ENCODE measurements at places on chromosomes 1 and 21.

DNA sequence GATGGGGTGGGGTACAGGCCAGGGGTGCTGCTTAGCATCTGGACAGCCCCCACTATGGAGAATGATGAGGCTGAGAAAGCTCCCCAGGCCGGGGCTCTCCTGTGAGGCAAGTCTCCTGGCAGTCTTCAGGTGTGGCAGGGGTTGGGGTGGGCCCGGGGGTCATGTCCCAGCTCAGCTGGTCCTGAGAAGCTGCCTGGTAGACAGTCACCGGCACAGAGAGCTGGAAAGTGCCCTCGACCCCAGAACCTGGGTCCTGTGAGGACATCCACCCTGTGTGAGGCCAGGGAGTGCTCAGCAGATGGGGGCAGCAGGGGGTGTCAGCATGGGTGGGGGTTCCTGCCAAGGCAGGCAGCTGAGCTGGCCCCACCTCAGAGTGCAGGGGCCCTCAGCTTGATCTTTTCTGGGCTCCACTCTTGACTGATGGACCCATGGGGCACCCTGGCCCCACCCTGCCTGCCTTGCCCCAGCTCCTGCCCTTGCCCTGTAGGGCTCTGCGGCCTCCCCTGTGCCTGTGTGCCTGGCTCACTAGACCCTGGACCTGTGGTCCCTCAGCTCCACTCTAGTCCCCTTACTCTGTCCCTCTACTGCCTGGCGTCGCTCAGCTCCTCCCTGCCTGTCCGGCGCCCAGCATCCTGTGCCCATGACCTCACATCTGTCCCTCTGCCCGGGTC, 5.8 kb downstream of the IBA57 start:
- DNase-seq, result no peak

- DNase-seq, result no peak
These were observed 184.4 kb upstream of the C1orf174 start for GRCh38 chr1:4084446-4084845.

GRCh38 chr1:154726896-154727753, 119.1 kb upstream of the ADAR start:
- no peak for DNase-seq

GRCh38 chr1:204658295-204658694, 27.2 kb downstream of the LRRN2 start:
- DNase-seq, result no peak

DNA sequence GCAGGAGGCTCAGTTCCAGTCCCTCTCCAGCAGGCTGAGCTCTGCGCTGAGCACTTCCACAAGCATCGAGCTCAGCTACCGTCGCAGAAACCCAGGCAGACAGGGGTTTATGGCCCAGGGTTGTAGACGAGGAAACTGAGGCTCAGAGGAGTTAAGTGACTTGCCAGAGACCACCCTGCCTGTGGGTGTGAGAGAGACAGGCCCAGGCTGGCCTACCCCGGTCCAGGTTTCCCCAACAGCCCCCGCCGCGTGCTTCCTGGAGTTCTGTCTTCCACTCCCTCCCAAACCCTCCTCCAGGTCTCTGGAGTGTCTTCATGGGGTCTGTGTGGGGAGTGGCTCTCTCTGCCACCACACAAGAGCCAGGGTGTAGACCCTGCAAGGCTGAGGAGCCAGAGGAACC, 615.9 kb downstream of the PTPRU start:
- DNase-seq, result no peak

- no peak for DNase-seq
These were observed 43.5 kb downstream of the GBP6 start for GRCh38 chr1:89407360-89407759.

DNA sequence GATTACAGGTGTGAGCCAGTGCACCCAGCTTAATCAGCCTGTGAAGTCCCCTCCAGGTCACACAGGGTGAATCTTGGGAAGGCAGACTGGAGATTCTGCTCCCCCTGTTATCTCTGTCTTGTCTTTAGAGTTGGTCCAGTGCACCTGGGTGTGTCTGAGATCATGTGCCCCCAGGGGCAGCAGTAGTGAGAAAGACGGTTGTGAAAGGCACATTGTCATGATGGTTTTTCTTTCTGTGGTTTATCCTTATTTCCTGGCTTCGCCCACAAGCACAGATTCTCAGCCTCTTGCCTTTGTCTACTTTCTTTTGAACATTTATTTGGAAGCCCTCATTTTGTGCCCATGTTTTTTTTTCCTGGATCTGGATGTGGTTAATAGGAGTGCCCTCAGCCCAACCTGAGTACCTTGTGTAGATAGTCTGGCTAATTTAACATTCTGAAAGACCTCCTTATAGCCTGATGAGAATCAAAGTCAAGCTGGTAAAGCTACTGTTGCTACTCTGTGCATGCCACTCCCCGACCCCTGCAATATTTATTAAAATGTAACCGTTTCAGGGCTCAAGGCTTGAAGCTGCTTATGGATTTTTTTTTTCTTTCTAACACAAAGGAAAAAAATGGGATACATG, 23.7 kb downstream of the UCK2 start:
- peak; percentile 91 for DNase-seq

DNA sequence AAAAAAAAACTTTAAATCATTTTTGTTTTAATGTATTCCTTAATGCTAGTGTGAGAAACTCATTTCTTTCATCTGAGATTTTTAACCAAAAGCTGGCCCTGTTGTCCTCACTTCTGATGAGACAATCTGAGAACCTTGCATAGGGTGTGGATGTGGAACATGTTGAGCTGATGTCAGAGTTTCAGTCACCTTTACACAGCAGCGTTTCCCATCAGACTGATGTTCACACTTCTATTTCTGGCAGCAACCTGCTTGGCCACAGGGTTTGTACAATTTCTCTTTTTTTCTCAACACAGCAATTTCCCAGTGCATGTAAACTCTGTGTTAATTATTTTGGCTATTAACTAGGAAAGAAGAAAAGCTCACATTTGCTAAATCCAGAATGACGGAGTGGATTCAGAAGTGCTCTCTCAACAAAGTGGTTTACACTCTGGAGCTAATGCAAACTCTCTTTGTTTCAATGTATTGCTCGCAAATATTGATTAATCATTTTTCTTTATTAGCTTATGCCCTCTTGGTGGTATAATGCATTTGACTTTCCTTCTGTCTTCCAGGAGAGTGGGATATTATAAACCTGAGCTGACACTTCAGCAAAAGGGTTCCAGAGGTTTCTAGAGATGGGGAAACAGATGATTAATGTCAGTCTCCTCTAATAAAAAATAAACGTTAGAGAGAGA, 70.5 kb upstream of the HSPA13 start:
- DNase-seq, result no peak

DNA sequence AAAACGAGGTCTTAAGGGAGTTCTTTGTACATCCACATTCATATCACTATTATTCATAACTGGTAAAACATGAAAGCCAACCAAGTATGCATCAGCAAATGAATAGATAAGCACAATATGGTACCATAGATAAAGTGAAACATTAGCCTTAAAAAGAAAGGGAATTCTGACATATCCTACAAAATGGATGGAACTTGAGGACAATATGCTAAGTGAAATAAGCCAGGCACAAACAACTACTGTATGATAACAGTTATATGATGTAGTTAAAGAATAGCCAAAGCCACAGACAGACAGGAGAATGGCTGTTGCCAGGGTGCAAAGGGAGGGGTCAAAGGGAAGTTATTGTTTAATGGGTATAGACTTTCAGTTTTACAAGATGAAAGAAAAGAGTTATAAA, 148.9 kb downstream of the EIF4G3 start:
- no peak for DNase-seq

GRCh38 chr1:4346131-4346530, 308.3 kb upstream of the AJAP1 start:
- DNase-seq, result no peak

- peak; percentile 47 for DNase-seq
These were observed 25.6 kb upstream of the NFIA start for GRCh38 chr1:61056573-61057439.

- DNase-seq, result no peak
These were observed 11.0 kb downstream of the PRDM15 start for GRCh38 chr21:41868062-41868710.

GRCh38 chr1:215276582-215276981, 194.0 kb downstream of the KCNK2 start:
- no peak for DNase-seq

DNA sequence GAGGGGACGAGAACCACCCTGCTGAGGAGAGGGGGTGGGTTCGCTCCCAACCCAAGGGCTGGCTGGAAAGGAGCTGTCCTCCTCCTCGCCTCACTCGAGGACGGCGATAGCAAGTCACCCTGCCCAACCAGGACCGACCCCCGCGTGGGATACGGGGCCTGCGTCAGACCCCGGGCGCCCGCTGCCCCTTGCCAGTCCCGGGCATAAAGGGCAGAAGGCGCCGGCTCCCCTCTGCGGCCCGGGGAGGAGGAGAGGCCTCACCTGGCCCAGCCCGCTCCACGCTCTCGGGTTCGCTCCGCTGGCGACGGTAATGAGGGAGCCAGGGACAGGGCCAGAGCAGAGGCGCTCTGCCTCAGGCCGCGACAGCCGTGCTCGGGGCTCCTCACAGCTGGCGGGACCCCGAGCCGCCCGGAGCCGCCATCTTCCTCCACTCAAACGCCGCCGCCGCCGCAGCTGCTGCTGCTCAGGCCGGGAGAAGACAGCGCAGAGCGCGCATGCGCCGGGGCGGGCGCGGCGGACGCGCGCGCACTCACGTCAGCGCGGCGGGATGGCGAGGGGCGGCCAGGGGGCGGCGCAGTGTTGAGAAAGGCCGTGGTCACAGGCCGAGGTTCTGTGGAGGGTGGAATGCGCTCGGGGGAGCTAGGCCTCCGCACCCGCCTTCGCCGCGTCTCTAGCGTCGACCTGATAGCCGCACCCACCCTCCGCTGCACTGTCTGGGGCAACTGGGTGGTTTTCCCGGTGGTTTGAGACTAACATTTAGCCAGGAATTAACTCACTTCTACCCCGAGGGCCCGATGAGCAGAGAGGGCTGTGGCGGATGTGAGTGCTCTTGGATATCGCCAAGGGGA, at the start of gene FBXO42:
Gene FBXO42, minus strand, starts transcription at position 487 of the 848 bp plus-strand sequence. CDS start 37,062 bp downstream, outside the sequence.
- DNase-seq, result peak; percentile 87

DNA sequence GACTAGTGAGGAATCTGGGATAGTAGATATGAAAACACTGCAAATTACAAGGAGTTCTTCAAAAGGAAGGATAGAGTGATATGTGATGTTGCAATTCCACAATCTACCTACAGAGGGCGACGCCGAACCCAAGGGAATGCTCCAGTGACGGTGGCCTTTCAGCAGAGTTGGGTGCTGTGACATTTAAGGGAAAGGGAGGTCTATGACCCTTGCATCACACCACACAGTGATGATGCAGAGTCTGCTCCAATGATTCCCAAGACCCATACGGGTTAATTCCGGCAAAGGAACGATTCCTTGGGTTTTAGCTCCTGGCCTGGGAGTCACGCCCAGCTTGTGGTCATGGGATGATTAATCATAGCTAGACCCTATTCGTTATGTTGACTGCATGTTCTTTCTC, 123.0 kb upstream of the IGSF21 start:
- DNase-seq, result peak; percentile 24

DNA sequence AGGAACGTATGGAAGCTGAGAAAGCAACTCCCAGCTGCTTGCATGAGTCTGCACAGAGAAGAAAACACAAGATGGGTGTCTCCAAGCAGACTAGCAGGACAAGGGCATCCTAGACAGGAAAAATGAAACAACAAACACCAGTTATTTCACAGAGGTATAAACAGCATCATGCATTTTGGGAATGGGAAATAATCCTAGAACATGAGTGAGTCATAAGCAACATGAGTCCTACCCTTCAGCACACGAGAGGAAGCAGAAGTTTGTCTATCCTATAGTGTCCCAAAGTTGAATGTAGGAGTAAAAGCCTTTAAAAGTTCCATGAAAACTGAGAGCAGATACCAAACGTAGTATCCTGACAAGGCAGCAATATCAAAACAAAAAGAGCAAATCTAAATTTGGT, 11.3 kb upstream of the FRRS1 start:
- no peak for DNase-seq

GRCh38 chr1:23561813-23562100, 2.5 kb upstream of the ID3 start:
- DNase-seq, result no peak

DNA sequence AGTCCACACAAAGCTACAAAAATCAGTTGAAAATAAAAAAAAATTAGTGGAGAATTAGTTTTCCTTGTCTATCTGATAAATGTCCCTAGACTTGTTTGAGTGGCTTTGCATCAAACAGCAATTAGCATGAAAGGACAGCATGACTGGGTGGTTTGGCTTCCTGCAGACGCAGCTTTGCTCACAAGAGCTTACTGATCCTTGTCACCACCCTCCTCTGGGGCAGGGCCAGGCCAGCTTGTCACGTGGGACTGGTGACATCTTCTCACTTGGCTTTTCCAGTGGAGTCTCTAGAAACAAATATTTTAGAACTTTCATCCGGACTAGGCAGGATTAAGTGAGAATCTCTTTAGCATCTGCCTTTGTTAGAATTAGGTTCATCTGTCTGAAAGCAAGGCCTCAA, 76.0 kb upstream of the OLIG2 start:
- DNase-seq, result no peak

- peak; percentile 89 for DNase-seq
These were observed 120.0 kb downstream of the SETD4 start for GRCh38 chr21:35940074-35940927.

DNA sequence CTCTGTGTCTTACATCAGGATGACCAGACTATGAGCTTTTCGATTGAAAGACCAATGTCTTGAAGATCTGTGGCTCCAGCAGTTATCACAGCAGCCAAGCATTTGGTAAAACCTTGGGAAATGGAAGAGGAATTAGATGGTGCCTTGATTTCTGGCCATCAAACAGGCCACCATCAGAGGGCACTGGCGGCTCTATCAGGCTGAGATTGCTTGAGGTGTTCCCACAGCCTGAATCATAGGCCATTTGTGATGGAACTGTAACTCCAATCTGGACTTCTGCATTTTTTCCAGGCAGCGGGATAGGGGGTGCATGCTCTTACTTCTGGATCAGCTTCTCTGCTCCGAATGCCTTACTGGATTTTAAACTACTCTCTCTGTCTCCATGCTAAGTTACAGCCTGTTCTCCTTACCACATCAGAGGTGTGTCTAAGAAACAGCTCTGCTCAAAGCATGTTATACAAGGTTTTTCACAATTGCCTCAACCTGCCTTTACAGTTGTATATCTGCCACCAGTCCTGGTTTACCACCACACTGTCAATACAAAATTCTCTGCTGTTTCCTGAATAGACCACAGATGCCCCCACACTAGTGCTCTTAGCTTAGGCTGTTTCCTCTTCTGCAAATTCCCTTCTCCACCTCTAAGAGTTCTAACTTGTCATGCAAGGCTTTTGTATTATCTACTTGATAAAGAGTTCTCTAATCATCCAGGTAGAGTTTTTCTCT, 180.9 kb downstream of the PTGER3 start:
- DNase-seq, result no peak

- DNase-seq, result peak; percentile 32
These were observed 218.0 kb upstream of the GALNT2 start for GRCh38 chr1:229848752-229849677.

GRCh38 chr1:8435569-8436071, 117.7 kb downstream of the SLC45A1 start:
- DNase-seq, result no peak

GRCh38 chr21:43193651-43194302, 25.0 kb downstream of the CRYAA start:
- peak; percentile 21 for DNase-seq

- no peak for DNase-seq
These were observed 1.2 kb downstream of the RERE start for GRCh38 chr1:8816264-8816663.

Measured in SW480 (cell line).